Naive B cell (primary cell): ENCODE measurements at places on chromosomes 12 and 14.

DNA sequence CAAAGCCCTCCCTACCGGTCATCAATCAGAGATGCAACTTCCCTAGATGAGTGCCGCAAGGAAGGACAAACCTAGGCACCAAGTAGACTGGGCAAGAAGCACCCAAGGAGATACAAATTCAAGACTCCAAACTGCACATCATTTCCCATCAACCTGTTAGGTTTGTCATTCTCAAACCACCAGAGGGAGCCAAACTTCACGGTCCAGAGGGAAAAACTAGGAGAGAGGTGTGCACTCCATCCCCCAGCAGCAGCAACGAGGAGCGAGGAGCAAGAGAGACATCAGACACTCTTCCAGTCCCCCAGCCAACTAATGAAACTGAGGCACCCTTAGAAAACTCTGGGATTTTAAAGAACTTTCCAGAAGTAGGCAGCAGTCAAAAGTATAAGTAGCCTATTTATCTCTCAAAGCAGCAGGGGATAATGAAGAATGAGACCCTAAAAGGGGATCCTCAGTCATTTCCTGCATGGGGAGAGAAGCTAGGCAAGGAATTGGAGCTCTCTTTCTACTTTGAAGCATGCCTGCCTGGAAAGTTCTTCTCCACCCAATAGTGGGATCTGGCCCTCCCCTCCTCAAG, 37.0 kb upstream of the NT5DC3 start:
- DNase-seq: peak; percentile 38
- peak overlapping the region; percentile 55 for H3K27ac ChIP-seq
- no peak overlapping the region for H3K4me3 ChIP-seq

GRCh38 chr12:66032739-66033138, 97.8 kb downstream of the LLPH start:
- no peak overlapping the region for H3K27ac ChIP-seq
- no peak overlapping the region for H3K4me3 ChIP-seq
- no peak for DNase-seq
- H3K4me1 ChIP-seq: no peaks in the 10 kb centered on the region

DNA sequence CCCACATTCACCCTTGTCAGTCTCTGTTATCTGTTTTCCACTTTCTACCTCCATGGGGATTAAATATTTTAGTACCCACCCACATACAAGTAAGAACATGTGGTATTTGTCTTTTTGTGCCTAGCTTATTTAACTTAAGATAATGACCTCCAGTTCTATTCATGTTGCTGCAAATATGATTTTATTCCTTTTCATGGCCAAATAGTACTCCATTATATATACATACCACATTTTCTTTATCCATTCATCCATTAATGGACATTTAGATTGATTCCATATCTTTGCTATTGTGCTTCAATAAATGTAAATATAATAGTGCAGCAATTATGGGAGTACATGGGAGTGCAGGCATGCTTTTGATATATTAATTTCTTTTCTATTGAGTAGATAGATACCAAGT, 185.8 kb downstream of the RPAP3 start:
- peaks cover 14% of the 10 kb centered on the region for H3K27me3 ChIP-seq
- DNase-seq: no peak
- peaks cover 11% of the 10 kb centered on the region for H3K36me3 ChIP-seq
- H3K4me3 ChIP-seq: no peak overlapping the region
- H3K27ac ChIP-seq: no peak overlapping the region
- H3K4me1 ChIP-seq: no peaks in the 10 kb centered on the region

DNA sequence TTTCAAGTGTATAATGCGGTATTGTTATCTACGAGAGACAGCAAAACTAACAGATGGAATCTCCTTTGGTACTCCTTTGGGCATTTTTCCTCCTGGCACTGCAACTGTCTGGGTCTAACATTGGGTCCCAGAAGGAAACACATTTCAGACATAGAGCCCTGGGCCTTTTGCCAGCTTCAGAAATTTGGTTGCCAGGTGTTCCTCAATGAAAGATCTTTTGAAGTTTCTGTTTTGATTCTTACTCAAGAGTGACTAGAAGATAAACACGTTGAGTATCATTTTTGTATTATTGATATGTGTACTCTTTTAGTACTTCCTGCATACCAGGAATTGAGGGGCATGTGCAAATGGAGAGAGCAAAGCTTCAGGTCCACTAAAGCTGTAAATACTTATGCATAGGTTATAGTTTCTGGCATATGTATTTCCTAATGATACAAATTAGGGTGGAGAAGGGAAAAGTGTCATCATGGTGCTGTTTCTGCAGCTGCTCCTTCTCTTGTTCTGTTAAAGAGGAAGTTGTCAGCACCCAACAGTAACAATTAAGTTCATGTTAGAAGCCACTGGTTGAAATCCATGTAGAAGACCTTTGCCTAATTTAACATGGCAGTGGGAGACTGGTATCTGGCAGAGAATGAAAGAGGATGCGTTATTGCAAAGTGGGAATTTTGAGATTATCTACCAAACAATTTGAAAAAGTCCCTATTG, 53.5 kb downstream of the SLC38A6 start:
- H3K4me3 ChIP-seq: peak overlapping the region; percentile 30
- H3K27me3 ChIP-seq: no peaks in the 10 kb centered on the region
- no peak for DNase-seq
- H3K36me3 ChIP-seq: no peaks in the 10 kb centered on the region
- H3K4me1 ChIP-seq: peaks cover 10% of the 10 kb centered on the region

- H3K27me3 ChIP-seq: peaks cover 23% of the 10 kb centered on the region
- no peak for DNase-seq
- no peaks in the 10 kb centered on the region for H3K36me3 ChIP-seq
- no peaks in the 10 kb centered on the region for H3K4me1 ChIP-seq
- H3K4me3 ChIP-seq: no peak overlapping the region
Observed at GRCh38 chr12:107990325-107990724, 138.8 kb upstream of the WSCD2 start.

GRCh38 chr12:121738340-121738858, 25.8 kb downstream of the TMEM120B start:
- no peaks in the 10 kb centered on the region for H3K27me3 ChIP-seq

DNA sequence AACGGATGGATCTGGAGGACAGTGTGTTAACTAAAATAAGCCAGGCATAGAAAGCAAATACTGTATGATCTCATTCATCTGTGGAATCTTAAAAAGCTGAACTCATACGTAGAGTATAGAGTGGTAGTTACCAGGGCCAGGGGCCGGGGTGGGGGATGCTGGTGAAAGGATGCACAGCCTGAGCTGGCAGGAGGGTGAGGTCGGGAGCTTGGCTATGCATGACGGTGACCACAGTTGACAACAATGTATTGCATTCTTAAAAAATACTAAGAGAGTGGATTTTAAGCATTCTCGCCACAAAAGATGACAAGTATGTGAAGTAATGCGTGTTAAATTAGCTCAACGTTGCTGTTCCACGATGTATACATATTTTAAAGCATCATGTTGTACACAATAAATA, 351.3 kb downstream of the TMEM121 start:
- no peak overlapping the region for H3K27ac ChIP-seq
- no peak overlapping the region for H3K4me3 ChIP-seq
- H3K4me1 ChIP-seq: no peaks in the 10 kb centered on the region

GRCh38 chr12:76927170-76927784, 48.5 kb upstream of the CSRP2 start:
- no peak overlapping the region for H3K27ac ChIP-seq
- no peak overlapping the region for H3K4me3 ChIP-seq
- no peak for DNase-seq
- H3K27me3 ChIP-seq: peaks cover 9% of the 10 kb centered on the region
- no peaks in the 10 kb centered on the region for H3K36me3 ChIP-seq

DNA sequence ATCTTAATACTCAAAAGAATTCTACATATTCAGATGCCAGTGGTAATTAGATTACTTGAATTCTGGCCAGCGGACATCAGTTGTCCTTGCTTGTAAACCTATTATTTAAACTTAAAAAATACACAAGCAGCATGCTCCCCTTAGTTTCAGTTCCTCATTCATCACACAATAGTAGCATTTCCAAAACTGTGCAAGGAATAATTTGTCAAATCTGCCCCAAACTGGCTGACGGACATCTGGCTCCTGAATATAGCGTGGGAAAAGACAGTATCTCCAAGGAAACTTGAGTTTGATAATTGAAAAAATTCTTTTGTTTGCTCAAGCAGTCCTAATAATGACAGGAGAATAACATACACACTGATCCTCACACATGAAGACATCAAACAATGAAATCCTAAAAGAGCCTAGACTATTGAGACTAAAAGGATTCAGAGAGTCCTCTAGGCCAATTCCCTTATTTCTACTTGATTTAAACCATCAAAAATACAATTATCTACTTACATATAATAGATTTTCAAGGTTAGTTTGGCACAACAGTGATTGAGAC, 90.4 kb downstream of the KIF21A start:
- H3K4me3 ChIP-seq: no peak overlapping the region
- no peaks in the 10 kb centered on the region for H3K4me1 ChIP-seq
- no peaks in the 10 kb centered on the region for H3K36me3 ChIP-seq
- H3K27ac ChIP-seq: no peak overlapping the region
- H3K27me3 ChIP-seq: no peaks in the 10 kb centered on the region

DNA sequence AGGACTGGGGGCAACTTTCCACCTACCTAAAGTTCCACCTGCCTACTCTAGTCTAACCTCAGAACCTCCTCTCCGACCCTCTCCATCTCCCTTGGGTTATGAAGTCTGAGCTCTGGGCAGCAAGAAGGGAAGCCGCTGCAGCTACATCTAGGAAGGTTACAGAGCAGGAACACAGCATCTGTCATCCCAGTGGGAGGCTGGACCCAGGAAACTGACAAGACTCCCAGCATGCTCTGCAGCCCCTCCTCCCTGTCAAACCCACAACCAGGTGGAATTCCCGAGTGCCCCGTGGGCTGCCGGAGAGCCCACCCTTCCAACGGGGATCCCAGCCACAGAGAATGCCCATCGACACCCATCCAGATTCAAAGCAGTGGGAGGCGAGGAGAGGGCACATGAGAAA, 2.1 kb downstream of the TESC start:
- DNase-seq: no peak
- no peak overlapping the region for H3K27ac ChIP-seq
- H3K4me3 ChIP-seq: peak overlapping the region; percentile 81
- H3K27me3 ChIP-seq: peaks cover 20% of the 10 kb centered on the region

GRCh38 chr12:50642035-50642451, 121.9 kb upstream of the ATF1 start:
- H3K27me3 ChIP-seq: no peaks in the 10 kb centered on the region
- no peak for DNase-seq
- no peak overlapping the region for H3K27ac ChIP-seq

- no peak overlapping the region for H3K27ac ChIP-seq
- H3K4me3 ChIP-seq: no peak overlapping the region
- H3K4me1 ChIP-seq: no peaks in the 10 kb centered on the region
- no peak for DNase-seq
- H3K27me3 ChIP-seq: no peaks in the 10 kb centered on the region
- H3K36me3 ChIP-seq: no peaks in the 10 kb centered on the region
Observed at GRCh38 chr12:22951206-22951605, 326.2 kb downstream of the ETNK1 start.

DNA sequence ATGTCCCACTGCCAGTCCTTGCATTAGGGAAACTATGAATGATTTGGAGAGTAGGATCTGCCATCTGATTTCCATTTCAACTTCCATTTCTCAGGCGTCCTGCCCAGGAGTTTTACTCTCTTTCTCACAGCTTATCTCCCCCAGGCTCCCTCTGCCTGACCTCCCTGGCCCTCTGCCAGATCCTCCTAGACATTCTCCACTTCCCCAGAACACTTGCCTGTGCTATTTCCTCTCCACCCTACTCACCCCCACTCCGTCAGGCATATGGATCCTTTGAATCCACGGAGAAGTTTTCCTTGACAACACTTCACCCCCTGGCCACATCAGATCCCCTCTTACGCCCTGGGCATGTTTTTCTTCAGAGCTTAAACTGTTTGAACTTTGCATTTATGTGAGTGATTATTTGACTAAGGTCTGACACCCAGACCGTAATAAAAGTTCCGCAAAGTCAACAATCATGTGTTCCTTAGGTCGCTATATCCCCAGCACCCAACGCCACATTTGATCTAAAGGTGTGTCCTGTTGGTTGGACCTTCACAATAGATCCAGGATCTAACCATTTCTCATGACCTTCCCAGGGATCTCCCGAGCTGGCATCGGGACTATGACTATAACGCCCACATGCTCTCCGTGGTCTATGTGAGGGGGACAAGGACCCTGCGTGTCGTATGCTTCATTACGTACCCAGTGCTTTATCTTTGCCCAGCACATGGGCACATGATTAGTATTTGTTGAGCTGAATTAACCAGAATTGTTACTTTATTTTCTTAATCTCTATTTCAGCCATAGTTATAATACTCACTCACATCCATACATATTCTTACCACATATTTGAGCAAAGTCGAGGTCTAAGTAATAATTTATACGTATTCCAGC, 255.8 kb upstream of the FOXN3 start:
- DNase-seq: no peak
- no peaks in the 10 kb centered on the region for H3K36me3 ChIP-seq
- H3K27me3 ChIP-seq: no peaks in the 10 kb centered on the region
- no peak overlapping the region for H3K4me3 ChIP-seq
- H3K4me1 ChIP-seq: peaks cover 13% of the 10 kb centered on the region
- H3K27ac ChIP-seq: no peak overlapping the region

- H3K27ac ChIP-seq: no peak overlapping the region
- H3K4me1 ChIP-seq: no peaks in the 10 kb centered on the region
- no peak for DNase-seq
- H3K36me3 ChIP-seq: no peaks in the 10 kb centered on the region
- no peaks in the 10 kb centered on the region for H3K27me3 ChIP-seq
- no peak overlapping the region for H3K4me3 ChIP-seq
Observed at GRCh38 chr12:74152370-74152769, 385.3 kb upstream of the ATXN7L3B start.

DNA sequence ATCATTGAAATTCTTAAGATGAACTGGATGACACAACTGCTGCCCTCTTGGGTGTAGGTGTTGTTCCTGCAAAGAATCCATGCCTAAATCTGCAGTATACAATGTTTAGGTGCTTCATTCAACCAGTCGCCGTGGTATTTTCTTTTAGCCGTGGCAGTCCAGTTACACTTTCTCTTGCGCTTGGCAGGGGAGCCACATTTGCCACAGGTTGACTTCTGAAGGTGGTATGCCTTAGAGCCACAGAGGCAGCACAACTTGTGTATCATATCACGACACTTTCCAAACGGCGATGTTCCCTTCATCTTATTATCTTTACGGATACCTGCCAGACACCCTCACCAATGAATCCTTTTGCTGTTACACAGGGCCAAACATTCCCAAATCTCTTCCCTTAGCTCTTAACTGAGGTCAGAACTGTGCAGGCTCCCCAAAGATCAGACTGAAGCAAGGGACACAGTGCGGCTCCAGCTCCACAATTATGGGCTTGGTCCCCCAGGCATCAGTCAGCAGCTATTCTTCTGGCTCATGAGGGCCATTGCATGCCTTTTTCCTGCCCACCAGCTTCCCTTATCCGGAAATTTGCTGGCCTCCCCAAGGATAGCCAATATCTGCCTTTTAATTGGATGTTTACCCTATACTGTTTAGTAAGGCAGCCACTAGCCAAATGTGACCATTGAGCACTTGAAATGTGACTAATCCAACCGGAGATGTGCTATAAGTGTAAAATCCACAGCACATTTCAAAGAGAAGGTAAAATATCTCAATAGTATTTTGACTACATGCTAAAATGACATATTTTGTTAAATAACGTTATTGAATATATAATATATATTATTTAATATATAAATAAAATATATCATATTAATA, 50.7 kb downstream of the SENP1 start:
- no peaks in the 10 kb centered on the region for H3K27me3 ChIP-seq
- no peak for DNase-seq
- H3K4me3 ChIP-seq: no peak overlapping the region
- H3K27ac ChIP-seq: peak overlapping the region; percentile 13
- peaks cover 5% of the 10 kb centered on the region for H3K4me1 ChIP-seq
- peaks cover 28% of the 10 kb centered on the region for H3K36me3 ChIP-seq

GRCh38 chr14:100440207-100440631, 117.1 kb downstream of the SLC25A47 start:
- H3K4me1 ChIP-seq: peaks cover 15% of the 10 kb centered on the region
- H3K27ac ChIP-seq: peak overlapping the region; percentile 9
- DNase-seq: peak; percentile 9
- H3K4me3 ChIP-seq: no peak overlapping the region
- no peaks in the 10 kb centered on the region for H3K36me3 ChIP-seq
